ENCODE measurements at places on chromosomes 3 and 15.

- DNase-seq: no peak
Measured at GRCh38 chr3:64257100-64257755, 32.0 kb upstream of the PRICKLE2 start.

GRCh38 chr3:43774799-43775198 lies 84.1 kb downstream of the ABHD5 start:
- no peak for DNase-seq

DNA sequence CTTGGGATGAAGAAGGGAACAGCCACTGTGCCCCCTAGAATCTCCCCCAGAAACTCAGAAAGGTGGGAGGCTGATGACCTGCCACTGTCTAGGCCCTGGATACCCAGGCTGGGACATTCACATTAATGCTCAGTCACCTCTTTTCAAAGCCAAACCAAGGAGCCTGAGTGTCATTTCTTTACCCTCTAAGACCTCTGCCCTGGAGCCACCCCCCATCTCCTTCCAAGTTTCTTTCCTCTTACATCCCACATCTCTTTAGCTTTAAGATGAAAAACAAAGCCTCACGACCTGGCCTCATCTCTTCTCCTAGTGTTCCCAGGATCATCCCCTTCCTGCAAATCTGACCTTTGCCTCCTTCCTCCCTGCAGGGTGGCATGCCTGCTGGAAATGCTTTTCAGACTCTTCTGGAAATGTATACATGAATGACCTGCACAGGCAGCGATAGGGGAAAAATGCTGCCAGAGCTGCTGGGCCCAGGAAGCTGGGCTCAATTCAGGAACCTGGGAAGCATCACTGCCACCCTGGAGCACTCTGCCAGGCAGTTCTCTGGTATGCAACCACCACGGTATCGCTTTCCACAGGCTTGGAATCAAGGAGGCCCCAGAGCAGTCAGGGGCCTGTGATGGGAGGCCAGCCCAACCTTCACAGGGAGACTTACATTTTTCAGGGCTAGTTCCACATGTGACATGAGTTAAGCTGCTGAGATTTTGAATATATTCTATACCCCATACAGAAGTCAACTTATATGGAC lies 67.6 kb downstream of the DAPK2 start:
- DNase-seq: no peak

DNA sequence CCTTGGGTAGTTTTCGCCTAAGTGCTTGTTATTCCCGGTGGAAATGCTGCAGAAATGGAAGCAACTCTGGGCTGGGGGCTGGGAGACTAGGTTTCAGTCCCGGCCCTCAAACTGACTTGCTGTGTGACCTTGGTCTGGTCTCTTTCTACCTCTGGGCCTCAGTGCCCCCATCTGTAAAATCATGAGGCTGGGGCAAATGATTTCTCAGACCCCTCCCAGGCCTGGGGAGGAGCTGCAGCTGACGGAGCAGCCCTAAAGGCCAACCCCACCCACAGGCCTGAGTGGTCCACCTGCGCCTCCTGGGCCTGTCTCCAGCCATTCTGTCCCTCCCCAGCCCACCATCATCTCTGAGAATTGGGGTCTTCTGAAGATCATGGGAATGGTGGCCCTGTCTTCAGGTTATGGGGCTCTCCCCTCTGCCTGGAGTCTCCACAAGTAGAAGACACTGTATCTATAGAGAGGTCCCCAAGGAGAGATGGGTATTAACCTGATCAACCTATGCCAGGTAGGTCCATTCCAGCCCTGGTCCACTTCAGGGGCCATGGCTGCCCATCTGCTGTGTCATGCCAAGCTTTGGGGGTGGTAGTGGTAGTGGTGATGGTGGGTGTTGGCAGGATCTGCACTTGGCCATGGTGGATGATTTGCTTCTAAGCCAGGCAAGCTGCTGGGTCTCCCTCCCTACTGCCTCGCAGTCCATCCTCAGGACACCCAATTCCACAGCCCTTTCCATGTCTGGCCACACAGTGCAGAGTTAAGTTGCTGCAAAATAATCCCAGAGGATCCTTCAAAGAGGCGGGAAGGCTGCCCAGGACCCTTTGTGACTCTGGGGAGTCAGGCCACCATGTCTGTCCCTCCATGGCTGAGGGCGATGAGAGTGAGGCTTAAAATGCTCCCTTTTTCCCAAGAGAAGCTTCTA lies 46.0 kb downstream of the ITGA11 start:
- DNase-seq: no peak

DNA sequence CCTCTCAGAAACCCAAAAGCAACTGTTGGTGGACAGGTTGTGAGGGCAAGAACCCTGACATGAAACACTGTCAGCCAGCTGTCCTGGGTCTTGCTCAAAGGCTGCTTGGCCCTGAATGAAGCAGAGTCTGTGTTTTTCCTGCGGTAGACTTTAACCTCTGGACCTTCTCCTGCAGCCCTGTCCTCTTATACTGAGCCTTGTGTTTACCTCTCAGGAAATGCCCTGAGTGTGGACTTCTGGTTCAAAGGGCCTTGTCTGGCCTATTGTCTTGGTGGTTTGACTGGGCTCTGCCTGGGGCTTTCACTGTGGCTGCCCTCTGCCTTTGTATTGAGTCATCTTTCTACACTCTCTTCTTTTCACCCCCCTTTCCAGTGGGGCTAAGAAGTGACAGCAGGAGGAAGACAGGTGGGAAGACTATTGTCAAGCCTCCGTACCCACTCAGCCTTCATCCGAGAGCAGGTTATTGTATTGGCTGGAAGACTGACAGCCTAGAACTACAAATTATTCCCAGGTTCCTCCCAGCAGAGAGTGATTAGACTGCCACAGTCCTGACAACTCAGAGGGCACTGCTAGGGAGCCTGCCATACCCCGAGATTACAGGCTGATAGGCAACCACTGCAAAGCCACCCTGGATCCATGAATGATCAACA lies 3.5 kb downstream of the SEC13 start:
- DNase-seq: no peak
